ENCODE measurements at places on chromosomes 4 and X.

DNA sequence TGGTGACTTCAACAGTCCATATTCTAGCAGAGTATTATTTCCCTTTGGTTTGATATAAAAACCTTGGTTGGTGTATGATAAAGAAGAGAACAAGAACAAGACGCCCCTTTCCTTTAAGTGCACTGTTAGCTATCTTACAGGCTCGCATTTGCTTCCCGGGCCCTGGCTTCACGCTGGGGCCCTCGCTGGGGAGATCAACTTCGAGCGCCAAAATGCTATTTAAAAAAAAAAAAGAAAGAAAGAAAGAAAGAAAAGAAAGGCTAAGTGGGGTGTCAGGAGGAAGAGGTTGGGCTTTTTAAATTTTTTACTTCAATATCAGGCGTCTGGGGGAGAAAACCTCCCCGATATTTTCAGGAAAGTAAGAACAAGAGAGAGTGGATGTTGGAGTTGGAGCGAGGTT, 11.7 kb downstream of the ARX start:
- H3K36me3 ChIP-seq: peaks cover 4% of the 10 kb centered on the region
- peaks cover 23% of the 10 kb centered on the region for H3K4me1 ChIP-seq
- H3K27ac ChIP-seq: peak overlapping the region; percentile 92
- DNase-seq: no peak

DNA sequence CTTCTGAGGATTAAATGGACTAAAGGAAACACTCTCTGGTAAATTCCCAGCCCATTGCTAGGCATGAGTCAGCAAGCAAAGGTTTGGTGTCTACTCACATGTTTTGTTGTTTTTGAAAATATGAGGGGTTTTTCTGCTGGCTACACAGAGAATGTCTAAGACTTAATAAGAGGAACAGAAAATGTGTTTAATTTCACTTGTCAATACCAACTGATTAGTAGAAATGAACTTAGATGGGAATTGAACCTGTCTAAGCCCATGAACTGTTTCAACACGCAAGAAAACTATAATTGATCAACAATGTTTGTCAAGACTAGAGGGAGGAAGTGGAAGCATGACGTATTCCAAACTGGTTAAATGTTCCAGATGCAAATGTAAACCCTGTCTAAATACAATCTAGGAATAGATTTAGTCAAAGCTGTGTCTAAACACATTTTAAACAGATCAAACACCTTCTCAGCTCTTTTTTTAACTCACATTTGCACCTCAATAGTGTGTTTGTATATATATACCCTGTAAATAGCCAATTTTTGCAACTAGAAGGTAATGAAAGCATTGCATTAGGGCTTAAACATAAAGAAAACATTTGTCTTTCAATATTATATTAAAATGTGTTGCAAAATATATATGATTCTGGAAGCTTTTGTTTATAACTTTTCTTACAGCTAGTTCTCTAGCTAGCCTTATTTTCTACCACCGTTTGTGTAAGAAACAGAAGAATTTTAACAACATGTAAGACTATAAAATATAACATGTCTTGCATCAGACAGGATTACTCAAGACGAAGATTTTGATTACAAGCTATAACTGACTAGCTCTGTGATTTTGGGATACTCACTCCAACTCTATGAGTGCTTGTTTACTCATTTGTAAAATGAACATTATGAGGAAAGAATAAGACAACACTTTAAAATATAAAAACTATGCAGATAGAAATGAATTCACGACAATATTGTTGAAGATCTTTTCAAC, 607.8 kb downstream of the FSTL5 start:
- H3K4me1 ChIP-seq: no peaks in the 10 kb centered on the region
- DNase-seq: no peak
- no peaks in the 10 kb centered on the region for H3K36me3 ChIP-seq
- no peak overlapping the region for H3K4me3 ChIP-seq
- H3K27ac ChIP-seq: no peak overlapping the region

DNA sequence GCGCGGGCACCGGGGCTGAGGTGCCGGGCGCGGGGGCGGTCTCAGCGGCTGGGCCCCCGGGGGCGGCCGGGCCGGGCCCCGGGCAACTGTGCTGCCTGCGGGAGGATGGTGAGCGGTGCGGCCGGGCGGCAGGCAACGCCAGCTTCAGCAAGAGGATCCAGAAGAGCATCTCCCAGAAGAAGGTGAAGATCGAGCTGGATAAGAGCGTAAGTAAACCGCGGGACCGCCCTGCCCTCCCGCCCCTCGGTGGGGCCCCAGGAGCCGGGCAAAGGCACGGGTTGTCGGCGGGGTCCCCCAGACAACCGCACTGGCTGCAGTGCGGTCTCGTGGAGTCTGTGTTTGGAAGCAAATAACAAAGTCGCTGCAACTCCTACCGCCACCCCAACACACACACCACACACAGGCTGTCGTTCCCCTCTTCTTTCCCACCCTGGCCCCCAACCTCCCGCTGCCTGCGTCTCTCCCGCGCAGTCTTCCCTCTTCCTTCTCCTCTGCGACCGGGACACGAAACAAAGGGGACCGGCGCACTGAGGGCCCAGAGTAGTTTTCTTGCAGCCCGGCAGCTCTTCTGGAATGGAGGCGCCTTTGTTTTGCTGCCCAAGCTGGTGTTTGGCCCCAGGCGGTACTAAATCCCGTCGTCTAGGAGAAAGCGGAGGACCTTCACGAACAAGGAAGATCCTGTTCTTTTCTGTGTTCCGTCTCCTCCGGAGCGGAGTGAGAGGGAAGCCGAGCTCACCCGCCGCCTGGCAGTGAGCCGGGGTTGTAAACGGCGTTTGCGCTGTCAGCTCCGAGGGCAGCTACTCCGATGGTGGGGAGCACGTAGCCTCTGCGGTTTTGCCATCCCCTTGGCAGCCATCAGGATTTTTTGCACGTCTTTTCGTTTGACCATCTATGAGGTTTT, 788 bp downstream of the SAP30 start:
- no peaks in the 10 kb centered on the region for H3K27me3 ChIP-seq
- H3K36me3 ChIP-seq: peaks cover 6% of the 10 kb centered on the region
- H3K4me3 ChIP-seq: peak overlapping the region; percentile 100

GRCh38 chr4:53786632-53787031, 195.3 kb upstream of the LNX1 start:
- no peaks in the 10 kb centered on the region for H3K4me1 ChIP-seq
- H3K27ac ChIP-seq: no peak overlapping the region
- H3K4me3 ChIP-seq: no peak overlapping the region

- H3K36me3 ChIP-seq: no peaks in the 10 kb centered on the region
- no peak for DNase-seq
- H3K27ac ChIP-seq: no peak overlapping the region
- no peaks in the 10 kb centered on the region for H3K27me3 ChIP-seq
- H3K4me3 ChIP-seq: no peak overlapping the region
These were observed 317.7 kb upstream of the ANXA10 start for GRCh38 chr4:167774646-167775045.

GRCh38 chrX:40314070-40314469, 216.3 kb upstream of the BCOR start:
- no peaks in the 10 kb centered on the region for H3K4me1 ChIP-seq
- H3K27ac ChIP-seq: no peak overlapping the region
- DNase-seq: no peak
- peaks cover 9% of the 10 kb centered on the region for H3K36me3 ChIP-seq
- H3K27me3 ChIP-seq: peaks cover 23% of the 10 kb centered on the region

DNA sequence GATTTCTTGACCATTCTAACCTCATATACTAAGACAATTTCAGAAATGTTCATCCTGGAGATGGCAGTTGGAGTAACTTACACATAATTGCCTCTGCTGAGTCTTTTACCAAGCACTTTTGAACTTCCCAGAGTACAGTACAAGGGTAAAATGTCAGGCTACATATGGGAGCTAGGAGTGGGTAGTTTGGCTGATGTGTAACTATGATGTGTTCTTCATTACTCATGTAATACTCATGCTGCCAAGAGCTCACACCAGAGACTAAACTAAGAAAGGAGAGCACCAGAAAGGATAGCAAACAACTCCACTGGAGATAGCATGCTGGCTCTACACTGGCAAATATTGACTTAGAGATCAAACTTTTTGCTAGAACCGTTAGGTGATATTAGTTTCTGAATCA, 194.0 kb downstream of the PDGFRA start:
- no peaks in the 10 kb centered on the region for H3K36me3 ChIP-seq
- DNase-seq: no peak
- H3K27ac ChIP-seq: no peak overlapping the region
- H3K4me3 ChIP-seq: no peak overlapping the region
- peaks cover 6% of the 10 kb centered on the region for H3K27me3 ChIP-seq

- H3K4me1 ChIP-seq: peaks cover 93% of the 10 kb centered on the region
- H3K36me3 ChIP-seq: peaks cover 30% of the 10 kb centered on the region
- peak overlapping the region; percentile 92 for H3K27ac ChIP-seq
- H3K27me3 ChIP-seq: no peaks in the 10 kb centered on the region
These were observed 473.4 kb downstream of the INPP4B start for GRCh38 chr4:142372530-142373260.
